ENCODE measurements at places on chromosomes 1 and 21.

DNA sequence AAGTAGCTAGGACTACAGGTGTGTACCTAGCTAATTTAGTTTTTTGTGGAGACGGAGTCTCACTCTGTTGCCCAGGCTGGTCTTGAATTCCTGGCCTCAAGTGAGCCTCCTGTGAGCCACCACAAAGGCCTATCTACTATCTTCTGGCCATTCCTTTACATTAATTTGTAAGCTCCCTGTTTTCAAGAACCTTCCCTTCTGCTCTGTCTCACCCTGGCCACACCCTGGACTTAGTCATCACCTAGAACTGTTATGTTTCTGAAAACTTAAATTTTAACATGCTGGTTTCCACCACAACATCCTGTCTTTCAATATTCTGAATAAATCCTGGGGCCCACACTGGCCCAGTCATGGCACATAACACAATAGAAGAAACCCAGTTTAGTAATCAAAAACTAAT lies 4.9 kb upstream of the B4GALT3 start:
- peak; percentile 36 for DNase-seq

- no peak for DNase-seq
Measured at GRCh38 chr1:207069061-207069460, 16.0 kb downstream of the PFKFB2 start.

DNA sequence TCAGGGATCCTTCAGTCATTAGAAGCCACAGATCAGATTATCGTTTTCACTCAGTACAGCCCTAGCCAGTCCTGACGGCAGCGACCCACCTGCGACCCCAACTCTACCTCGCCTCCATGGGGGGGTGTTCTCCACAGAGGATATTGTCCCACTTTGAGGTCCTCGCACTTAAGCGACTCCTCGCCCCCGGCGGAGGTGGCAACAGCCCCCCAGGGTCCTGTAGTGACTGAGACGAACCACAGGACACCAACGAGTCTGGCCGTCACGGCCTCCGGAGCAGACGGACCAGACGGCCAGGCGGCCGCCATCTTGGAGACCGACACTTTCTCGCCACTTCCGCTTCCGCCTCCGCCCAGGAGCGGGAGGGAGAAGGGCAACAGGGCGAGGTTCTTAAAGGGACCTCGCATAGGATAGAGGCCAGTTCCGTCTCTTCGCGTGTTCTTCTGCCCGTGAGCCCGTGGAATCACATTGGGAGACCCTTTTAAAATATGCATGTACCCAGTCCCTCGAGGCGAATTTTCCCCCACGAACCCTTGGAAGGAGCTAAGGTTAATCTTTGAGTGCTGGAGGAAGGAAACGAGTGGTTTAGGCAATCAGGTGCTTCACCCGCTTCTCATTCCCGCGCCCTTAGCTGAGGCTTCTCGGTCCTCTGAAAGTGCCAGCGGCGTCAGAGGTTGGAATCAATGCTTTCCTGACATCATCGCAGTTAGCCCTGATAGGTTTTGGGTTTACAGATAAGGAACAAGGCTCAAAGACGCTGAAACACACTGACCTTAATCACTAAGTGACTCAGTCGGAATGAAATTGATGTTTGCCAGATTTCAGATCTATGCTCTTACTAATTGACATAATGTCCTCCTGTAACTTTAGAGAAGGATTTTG lies at the start of gene TM2D1:
Gene TM2D1 (minus strand): TSS at position 329 of the 882 bp plus-strand sequence. CDS start 21 bp downstream, at position 308.
- peak; percentile 62 for DNase-seq

GRCh38 chr1:213786683-213787082 lies 201.1 kb upstream of the PROX1 start:
- no peak for DNase-seq

DNA sequence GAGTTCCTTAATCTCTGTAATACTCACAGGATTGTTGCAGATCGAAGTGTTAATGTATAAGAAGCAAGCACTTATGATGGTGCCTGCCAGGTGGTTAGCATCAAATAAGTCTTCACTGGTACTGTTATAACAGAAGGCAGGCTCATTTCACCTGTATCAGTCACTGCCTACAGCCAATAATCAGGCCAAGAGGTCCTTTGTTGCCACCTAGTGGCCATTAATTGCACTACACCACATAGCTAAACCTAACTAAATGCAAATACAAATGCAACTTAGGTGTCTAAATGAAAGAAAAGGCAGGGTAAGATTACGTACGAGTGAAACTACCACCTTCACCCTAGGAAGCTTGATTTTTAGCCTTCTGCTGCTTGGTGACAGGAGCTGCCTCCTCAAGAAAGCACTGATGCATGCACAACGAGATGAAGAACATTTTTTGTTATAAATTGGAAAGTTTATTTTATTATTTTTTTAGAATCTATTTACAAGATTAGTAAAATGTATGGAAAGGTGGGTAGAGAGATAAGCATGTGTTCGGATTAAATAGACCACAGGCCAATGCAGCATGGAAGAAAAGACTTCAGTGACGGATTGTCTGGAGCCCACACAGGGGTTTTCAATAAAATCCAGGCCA lies 334.8 kb upstream of the CAMK1G start:
- no peak for DNase-seq

DNA sequence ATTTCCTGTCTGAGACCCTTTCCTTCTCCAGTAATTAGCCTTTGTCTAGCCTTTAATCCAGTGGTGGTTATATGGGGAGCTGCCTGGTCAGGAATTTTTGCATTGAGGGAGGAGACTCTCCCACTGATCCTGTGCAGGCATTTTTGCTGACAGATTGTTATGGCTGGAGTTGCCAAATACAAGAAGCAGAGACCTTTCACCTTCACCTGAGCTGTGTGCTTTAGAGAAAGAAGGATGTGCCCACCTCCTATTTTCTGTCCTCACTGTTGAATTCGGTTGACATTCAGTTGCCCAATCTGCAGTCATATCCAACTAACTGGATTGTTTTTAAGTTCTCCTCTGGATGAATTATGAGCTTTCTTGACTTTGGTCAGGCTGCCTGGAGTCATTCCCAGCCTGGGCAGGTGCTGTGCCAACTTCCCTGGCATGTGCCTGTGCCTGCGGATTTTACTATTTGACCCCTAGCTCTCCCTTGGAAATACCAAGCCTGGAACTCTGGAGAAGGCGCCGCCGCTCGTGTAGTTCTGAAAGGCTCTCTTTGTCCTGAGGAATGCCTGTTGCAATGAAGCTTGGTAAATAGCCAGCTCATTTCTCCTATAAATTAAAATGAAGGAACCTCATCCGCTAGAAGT lies 143.9 kb downstream of the NOS1AP start:
- DNase-seq, result no peak

- DNase-seq, result no peak
Measured at GRCh38 chr1:36522461-36523229, 39.9 kb upstream of the CSF3R start.

DNA sequence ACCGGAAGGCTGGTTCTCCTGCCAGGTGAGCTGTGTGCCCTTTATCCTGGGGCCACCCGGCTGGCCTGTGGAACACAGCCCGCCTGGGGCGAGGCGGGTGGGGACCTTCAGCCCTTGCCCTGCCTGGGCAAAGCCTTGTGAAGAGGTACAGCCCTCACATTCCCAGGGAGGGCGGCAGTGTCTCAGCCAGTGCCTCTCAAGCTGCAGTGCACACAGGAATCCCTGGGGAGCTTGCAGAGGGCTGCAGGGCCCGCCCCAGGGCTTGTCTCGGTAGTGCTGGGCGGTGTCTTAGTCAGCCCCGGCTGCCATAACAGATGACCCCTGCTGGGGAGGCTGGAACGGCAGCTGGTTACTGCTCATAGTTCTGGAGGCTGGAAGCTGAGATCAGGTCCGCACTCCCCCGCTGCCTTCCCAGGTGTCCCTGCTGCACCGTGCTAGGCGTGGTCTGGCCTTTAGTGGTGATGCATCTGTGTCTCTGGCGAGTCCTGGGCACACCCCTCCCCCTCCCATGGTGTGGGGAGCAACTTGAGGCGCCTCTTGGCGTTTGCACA lies 12.6 kb downstream of the DFFB start:
- no peak for DNase-seq

DNA sequence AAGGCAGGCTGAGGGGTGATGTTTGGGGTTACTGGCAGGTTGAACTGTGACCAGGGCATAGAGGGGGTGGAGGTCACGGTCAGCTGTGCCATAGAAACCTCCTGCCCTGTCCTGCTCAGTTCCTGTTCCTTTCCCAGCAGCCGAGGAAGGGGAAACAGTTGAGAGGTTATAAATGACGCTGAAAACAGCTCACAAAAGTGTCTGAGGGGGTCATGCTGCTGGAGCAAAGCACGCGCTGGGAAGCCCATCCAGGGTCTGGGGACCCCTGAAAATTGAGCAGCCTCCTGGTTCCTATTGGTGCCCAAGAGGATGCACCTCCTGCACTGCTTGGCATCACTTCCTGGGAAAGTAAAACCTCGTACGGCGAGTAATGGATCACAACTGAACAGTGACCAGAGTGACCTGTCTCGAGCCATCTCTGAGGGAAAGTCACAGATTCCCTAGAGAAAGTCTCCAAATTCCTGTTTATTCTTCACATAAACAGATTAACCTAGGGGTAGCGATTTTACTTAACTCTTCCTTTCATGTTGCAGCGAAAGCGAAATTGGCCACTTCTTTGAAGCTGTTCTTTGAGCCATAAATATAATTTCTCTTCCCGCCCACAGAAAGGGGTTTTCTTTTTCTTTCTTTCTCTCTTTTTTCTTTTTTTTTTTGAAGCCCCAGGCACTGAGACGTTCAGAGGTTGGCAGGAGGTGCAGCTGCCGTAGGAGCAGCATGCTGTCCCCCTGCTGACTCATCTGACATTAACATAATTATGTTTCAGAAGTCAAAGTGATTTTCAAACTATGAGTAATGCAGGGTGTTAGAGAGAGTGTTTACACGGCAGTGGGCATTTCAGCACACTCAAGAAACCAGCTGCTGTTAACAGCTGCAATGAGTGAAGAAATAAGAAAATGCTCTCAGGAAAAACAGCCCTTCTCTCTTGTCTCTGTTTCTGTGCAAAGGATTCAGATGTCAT lies 41.8 kb upstream of the ATF3 start:
- DNase-seq, result peak; percentile 35

GRCh38 chr1:55476445-55477015 lies 261.4 kb upstream of the USP24 start:
- no peak for DNase-seq

Data from stimulated activated CD4-positive, alpha-beta T cell treated with anti-CD3 and anti-CD28 coated beads, Interleukin-15, amount 100 ng/mL, for 1 hour (primary cell).